ENCODE measurements at places on chromosomes 13 and 19.

DNA sequence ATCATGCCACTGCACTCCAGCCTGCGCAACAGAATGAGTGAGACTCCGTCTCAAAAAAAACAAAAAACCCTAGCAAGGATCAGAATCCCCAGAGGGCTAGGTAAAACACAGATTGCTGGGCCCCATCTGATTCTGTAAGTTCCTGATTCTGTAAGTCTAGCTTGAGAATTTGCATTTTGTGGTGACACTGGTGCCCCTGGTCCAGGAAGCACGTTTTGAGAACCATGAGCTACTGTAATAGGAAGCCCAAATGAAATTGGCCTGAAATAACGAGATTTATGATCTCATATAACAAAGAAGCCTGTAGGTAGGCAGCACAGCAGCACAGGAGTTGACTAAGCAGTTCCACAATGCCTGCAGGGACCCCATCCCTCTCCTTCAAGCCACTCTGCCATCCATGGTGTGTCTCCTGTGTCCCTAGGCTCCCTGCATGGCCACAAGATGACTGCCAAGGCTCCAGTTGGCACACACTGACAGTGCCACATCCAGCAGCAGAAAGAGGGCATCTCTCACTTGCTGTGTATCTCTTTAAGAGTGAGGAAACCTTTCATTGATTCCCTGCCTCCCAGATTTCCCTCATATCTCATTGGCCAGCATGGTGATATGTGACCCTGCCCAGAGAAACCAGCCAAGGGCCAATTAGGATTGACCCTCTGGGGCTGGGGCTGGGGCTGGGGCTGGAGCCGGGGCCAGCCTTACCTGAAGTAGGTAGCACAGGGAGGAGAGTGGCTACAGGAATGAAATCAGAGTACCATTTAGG is 21.7 kb downstream of the SIPA1L3 start:
- DNase-seq, result no peak

DNA sequence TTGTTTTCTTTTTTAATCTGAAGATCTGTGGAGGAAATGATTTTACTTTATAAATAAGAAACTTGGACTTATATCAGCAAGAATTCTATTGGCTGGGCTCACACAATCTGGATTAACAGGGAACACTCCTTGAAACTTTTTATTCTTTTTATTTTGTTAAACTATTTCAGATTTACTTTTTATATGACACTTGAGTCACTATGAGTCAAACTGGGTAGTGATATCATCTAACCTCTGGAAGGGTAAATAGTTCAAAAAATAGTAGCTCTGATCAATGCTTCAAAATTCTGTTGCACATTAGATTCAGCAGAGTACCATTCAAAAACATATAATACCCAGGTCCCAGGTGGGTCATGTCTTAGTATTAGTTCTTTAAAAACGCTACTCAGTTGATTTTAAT is 55.1 kb upstream of the NBEA start:
- DNase-seq, result no peak

DNA sequence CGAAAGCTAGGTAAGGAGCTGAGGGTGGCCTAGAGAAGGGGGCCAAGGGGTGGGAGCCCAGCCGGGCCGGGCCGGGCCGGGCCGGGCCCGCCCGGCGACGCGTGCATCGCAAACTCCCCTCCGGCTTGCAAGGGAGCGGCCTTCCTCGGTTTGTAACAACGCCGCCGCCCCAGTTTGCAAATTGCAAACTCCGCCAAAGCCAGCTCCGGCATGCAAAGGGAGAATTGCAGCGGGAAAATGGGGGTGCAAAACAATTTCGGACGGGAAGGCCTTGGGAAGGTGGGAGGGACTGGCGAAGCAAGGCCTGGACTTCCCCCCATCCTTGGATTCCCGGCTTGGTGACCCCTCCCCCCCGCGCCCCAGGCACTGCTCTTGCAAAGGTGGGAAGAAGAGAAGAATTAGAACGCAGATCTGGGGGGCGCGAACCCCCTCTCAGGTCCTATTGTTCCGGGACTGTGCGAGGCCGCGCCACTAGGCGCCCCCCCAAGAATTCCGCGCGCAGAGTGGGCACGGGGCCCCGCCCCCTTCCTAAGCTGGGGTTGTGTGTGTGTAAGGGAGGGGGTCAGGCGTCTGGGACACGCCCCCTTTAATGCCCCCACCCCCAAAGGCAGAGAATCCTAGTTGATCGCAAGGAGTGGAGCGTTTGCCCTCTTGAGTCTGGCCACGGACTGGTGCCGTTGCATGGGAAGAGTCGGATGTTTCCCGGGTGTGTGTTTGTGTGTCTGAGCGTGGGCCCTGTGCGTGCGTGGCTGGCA is 926 bp downstream of the PRR12 start:
- no peak for DNase-seq

- DNase-seq, result no peak
Observed at GRCh38 chr19:24060687-24061356, 26.2 kb upstream of the ZNF254 start.

DNA sequence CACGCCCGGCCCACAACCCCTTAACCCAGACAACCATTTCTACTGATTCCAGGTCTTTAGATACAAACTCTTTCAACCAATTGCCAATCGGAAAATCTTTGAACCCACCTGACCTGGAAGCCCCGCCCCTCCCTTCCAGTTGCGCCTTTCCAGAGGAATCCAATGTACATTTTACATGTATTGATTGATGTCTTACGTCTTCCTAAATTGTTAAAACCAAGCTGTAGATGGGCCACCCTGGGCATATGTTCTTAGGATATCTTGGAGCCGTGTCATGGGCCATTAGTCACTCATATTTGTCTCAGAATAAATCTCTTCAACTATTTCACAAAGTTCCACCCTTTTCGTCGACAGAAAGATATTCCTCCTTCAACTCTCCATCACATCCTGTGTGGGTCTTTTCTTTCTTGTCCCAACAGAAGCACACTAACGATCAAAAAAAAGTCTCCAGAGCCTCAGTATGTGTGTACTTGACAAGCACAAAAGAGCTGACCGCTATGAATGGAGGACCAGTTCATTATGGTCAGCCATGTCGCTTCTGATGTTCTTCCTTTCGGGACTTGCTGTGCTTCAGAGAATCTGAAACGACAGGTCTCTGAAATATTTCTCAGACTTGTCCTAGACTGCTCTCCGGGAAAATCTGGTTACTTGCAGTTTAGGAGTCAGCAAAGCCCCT is 601 bp upstream of the ZNF749 start:
- no peak for DNase-seq

GRCh38 chr13:19860884-19861655 is 2.4 kb downstream of the ZMYM5 start:
- no peak for DNase-seq

DNA sequence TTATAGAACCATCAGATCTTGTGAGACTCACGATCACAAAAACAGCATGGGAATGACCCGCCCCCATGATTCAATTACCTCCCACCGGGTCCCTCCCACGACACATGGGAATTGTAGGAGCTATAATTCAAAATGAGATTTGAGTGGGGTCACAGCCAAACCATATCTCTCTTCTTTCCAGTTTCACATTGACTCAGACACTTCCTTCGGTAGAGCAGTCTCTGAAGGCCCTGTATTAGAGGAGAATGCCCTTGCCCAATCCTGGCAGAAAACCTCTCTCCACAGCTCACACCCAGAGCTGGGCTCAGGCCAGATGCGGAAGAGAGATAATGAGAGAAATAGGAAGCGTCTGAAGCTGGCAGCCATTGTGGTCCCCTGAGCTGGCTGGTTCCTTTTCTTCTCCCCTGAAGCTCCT is 72.4 kb upstream of the CLDN10 start:
- no peak for DNase-seq

GRCh38 chr13:61253105-61253877 is 162.4 kb downstream of the PCDH20 start:
- DNase-seq, result no peak

GRCh38 chr13:85228692-85229091 is 570.5 kb downstream of the SLITRK6 start:
- DNase-seq, result no peak

- no peak for DNase-seq
Observed at GRCh38 chr19:48170817-48171347, 402 bp downstream of the ZSWIM9 start.

GRCh38 chr13:86900906-86901305 is 770.3 kb upstream of the SLITRK5 start:
- DNase-seq, result no peak

- DNase-seq, result no peak
Observed at GRCh38 chr19:21028969-21029268, 8.5 kb downstream of the ZNF430 start.

- DNase-seq, result no peak
Observed at GRCh38 chr19:10727685-10728201, 9.9 kb downstream of the DNM2 start.

- no peak for DNase-seq
Observed at GRCh38 chr13:46296921-46297320, 85.2 kb downstream of the LRRC63 start.

GRCh38 chr19:32457571-32458158 is 52.1 kb downstream of the DPY19L3 start:
- DNase-seq, result no peak

- DNase-seq, result peak; percentile 13
Observed at GRCh38 chr13:39779337-39780265, 124.1 kb downstream of the COG6 start.

DNA sequence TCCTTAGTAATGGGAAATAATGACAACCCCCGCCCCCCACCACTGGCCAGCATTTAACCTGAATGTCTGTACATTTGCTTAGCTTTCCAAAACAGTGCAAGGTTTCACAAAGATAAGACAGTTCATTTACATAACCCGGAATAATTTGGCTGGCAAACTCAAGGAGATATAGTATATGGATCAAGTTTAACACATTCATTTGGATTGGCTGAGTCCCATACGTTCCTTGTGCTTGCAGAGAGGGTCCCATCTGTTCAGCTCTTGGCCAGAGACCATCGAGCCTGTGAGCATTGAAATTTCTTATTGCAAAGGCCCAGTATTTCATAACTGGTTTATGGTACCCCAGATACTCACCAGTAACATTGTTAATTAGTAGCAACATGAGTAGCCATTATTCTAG is 116.5 kb downstream of the GPC6 start:
- DNase-seq, result no peak

DNA sequence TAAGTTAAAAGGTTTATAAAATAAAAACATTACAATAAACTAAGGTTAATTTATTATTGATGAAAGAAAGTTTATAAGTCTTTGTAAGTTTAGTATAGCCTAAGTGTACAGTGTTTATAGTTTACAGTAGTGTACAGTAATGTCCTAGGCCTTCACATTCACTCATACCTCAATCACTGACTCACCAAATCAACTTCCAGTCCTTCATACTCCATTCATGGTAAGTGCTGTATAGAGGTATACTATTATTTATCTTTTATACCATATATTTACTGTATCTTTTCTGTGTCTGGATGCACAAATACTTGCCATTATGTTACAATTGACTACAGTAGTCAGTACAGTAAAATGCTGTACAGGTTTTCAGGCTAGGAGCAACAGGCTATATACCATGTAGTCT is 490.0 kb downstream of the GPC6 start:
- no peak for DNase-seq

DNA sequence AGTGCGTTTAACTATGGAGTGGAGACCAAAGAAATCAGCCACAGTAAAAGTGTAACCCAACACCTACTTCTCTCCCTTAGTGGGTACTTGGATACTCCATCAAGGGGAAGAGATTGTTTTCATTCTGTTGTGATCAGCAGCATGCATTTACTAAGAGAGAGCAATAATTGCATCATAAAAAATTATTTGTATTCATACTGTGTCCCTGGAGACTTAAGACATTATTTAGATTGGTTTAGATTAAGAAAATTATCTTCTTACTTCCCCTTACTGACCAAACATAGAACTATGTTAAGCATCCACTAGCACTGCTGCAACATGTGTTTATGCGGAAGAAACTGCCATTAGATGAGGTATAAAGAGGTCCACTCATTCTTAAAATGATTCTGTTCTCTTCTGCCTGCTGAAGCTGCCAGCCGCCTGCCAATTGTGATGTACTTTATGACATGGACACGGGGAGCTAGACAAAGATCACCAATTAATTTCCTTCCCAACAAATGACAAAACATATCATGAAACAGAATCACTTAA is 738.5 kb downstream of the DIAPH3 start:
- DNase-seq, result no peak

- DNase-seq, result peak; percentile 77
Observed at GRCh38 chr13:114226699-114227323, 7.9 kb upstream of the CDC16 start.

DNA sequence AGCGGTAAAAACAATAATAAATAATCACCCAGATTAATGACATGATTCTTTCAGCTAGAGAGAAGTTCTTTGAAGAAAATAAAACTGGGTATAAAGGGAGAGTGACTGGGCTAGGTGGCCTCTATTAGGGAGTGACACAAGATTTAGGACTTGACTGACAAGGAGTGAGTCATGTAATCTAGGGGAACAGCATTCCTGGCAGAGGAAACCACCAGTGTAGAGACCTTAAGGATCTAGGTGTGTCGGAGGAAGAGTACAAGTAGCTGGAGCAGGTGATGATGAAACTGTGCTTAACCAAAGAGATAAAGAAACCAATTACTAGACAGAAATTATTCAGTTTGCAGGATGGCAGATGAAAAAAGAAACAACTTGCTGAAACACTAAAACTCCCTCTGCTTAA is 248.0 kb downstream of the RFC3 start:
- DNase-seq, result no peak

- no peak for DNase-seq
Observed at GRCh38 chr13:94325650-94326049, 153.8 kb downstream of the DCT start.

- no peak for DNase-seq
Observed at GRCh38 chr19:1911098-1911497, 5.9 kb downstream of the ADAT3 start.

- no peak for DNase-seq
Observed at GRCh38 chr19:17692566-17692965, 4.4 kb upstream of the UNC13A start.

DNA sequence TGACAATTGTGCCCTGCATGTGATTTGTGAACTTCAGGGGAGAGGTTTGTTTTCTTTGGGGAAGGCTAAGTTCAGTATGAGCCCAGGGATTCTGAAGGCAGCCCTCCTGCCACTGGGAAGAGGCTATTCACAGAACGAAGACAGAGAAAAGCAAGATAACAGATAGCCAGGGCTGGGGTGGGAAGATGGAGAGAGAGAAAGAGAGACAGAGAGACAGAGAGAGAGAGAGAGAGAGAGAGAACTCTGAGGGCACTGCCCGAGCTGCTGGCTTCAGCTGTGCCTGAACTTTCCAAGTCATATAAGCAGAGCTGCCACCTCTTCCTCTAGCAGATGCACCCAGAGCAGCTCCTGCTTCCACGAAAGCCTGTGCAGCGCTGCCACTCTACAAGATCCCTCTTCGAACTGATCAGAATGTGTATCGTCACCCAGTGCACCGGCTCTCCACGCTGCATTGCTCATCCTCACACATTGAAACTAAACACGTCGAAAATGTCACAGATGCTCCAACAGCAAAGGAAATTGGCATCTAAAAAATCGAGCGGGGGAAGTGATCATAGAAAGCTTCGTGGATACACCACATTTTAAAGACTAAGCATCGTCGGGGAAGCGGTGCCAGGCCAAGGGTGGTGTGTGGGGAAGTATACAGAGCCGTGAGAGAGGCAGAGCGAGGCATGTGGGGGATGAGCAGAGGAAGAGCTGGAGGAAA is 81.8 kb upstream of the SIAH3 start:
- DNase-seq, result no peak

- no peak for DNase-seq
Observed at GRCh38 chr19:28396287-28396831, 816.6 kb downstream of the UQCRFS1 start.

All from stimulated activated CD4-positive, alpha-beta T cell treated with anti-CD3 and anti-CD28 coated beads, Interleukin-1b, Interleukin-23, amount 100 ng/mL, for 1 hour (primary cell).